COR-L47 (cell line): ENCODE measurements at places on chromosomes 1 and 21.
A peak's percentile ranks its signal among the peaks of the same experiment; 100 is the strongest.

DNA sequence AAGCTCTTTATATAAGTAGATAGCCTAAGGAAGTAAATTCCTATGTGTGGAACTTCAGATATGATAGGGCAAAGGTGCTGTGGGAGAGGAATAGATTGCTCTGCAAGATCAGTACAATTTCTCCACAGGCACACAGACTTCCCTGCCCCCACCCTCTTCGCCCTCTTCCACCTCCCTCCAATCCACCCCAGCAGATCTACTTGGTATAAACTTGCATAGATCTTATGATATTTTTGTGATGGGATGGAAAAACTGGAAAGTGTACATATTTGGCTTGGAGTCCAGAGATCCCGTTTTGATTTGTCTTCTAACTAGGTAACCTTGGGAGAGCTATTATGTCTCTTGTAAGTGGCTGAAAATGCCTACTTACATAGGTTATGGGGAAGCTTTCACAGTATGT, 586.3 kb upstream of the USP24 start:
- no peak for DNase-seq

DNA sequence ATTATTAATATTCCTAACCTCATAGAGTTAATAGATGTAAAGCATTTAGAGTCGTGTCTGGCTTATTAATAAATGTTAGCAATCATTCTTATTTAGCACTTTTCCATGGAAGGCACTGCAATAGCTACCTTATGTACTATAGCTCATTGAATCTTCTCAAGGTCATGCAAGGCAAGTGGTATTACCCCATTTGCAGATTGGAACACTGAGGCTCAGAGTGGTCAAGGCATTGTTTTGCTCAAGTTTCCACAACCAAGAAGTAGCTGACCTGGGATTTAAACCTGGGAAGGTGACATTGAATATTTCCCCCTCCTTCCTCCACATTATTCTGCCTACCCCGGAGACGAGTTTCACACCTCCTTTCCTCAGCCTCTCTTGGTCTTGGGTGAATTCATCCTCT, 37.8 kb upstream of the EYA3 start:
- no peak for DNase-seq

DNA sequence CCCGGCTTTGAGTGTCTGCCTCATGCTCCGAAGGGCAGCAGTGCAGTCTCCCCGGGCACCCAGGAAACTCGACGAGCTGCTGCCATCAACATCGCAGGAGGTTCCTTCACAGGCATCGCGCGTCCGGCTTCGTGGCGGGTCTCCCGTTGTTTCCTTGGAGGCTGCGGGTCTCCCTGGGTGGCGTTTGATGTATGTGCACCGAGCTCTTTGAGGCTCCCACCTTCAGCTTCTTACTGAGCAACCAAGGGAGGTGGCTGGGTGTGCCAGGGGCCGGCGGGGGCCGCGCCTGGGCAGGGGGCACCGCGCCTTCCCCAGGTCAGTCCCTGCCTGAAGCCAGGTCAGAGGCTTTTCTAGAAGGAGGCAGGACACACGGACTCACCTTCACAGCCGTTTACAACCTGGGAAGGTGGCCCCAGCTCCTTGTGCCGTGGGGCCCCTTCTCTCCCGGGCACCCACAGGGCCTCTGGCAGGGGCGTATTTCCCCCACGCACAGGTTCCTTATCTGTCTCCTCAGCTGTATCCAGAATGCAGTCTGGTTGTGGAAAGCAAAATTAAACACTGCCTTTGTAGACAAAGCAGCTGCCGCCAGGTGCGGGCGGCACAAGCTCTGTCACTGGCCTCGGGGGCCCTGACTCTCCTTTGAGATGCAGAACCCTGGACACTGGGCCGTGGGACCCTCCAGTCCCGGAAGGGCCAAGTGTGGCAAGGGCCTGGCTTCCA, 21.7 kb upstream of the PEX10 start:
- DNase-seq: no peak

- DNase-seq: no peak
Observed at GRCh38 chr1:156676114-156676819, 940 bp downstream of the NES start.

GRCh38 chr1:86616871-86617270, 70.0 kb downstream of the CLCA4 start:
- DNase-seq: no peak

DNA sequence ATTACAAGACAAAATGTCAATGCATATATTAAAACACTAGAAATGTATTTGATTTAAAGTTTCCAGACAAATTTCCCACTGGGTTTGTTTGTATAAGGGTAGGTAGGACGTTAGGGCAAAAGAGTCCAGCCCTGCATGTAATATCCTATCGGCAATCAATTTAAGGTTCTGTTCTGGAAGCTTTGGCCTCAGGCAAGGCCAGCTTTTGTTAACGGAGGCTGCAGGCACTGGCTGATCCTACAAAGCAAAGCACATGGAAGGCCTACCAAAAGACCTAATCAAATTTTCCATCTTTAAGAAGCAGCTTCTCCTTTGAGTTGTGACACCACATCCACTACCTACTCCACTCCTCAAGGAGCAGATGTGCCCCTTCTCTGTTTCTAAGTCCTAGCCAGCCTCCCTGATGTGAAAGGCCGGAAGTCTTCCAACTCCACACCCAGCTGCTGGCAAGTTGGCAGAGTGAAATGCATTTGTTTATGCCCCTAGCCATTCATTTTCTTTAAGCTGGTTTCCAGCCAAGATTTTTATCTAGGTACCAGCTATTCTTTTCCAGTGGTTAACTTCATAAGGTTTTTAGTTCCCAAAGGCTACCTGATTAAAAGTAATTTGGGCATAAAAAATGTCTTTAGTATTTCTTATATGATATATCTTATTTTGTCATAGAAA, 452.6 kb downstream of the PTBP2 start:
- DNase-seq: peak; percentile 80

- DNase-seq: no peak
Observed at GRCh38 chr1:193184776-193185175, 1.6 kb downstream of the B3GALT2 start.

DNA sequence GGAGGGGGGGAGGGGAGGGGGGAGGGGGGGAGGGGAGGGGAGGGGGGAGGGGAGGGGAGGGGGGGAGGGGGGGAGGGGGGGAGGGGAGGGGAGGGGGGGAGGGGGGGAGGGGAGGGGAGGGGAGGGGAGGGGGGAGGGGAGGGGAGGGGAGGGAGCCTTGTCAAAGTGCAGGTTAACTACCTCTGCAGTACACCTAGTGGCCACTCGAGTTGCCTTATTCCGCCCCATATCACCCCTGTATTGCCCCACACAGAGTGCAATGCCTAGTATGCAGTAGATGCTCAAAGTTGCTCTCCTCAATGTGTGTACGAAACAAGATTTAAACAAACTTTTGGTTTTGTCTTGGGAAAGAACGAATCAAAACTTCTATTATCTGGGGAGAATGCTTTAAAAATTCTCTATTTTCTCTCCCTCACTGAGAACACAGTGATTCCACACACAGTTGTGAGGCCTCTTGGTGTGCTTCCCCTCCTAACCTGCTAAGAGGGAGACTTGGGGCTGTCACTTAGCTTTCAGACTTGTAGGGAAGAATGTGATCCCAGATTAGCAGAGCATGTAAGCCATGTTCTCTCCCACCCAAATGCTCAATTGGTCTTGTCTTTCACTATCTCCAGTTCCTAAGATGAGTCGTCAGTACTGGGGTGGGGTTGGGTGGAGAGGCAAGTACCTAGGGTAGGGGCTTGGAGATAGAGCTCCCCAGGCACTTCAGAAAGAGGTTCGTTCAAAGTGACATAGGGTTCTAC, 79.7 kb upstream of the MAP10 start:
- no peak for DNase-seq

- no peak for DNase-seq
Observed at GRCh38 chr1:199272628-199273086, 633.8 kb downstream of the PTPRC start.

- DNase-seq: no peak
Observed at GRCh38 chr21:24870633-24871032, 736.6 kb downstream of the MRPL39 start.

- peak; percentile 35 for DNase-seq
Observed at GRCh38 chr21:30340714-30341573, 3.5 kb upstream of the KRTAP27-1 start.

DNA sequence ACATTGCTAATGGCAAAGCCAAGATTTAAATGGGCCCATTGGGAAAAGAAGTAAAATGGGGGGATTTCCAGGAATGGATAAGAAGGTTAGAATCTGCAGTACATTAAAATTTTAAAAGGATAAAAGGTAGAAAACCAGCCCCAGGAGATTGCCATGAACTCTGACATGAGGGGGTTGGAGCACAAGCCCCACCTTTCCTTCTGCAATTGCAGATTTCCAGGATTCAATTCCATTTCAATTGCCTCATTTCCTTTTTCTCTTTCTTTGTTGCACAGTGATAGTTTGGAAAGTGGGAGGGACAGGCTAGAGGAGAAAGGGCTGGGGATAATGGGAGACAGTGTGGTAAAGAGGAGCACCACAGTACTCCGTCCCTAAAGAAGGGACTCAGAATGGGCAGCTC, 238.5 kb upstream of the RAB4A start:
- no peak for DNase-seq

DNA sequence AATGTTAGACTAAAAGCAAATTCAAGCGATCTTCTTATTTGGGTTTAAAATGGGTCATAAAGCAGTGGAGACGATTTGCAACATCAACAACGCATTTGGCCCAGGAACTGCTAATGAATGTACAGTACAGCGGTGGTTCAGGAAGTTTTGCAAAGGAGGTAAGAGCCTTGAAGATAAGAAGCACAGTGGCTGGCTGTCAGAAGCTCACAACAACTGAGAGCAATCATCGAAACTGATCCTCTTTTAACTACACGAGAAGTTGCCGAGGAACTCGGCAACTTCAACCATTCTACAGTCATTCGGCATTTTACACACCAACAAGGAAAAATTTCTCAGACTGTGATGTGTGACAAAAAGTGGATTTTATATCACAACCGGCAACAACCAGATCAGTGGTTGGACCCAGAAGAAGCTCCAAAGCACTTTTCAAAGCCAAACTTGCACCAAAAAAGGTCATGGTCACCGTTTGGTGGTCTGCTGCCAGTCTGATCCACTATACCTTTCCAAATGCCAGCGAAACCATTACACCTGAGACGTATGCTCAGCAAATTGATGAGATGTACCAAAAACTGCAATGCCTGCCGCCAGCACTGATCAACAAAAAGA, 47.9 kb downstream of the ASH1L start:
- DNase-seq: no peak

DNA sequence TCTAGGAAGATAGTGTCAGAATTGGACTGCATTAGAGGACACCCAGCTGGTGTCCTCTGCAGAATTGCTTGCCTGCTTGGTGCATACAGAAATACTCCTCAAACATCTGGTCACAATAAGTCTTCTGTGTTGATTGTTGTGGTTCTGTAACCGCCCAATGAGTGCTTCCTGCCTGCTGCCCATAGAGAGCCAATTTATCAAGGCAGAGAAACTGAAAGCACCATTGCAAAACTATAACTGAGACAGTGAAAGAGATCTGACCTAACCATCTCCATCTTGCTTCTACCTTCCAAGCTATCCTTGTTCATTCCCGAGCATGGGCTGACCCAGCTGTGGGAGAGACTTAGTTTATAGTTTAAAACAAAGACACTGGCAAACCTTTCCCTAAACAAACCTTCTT, 462.4 kb upstream of the RGS18 start:
- no peak for DNase-seq

DNA sequence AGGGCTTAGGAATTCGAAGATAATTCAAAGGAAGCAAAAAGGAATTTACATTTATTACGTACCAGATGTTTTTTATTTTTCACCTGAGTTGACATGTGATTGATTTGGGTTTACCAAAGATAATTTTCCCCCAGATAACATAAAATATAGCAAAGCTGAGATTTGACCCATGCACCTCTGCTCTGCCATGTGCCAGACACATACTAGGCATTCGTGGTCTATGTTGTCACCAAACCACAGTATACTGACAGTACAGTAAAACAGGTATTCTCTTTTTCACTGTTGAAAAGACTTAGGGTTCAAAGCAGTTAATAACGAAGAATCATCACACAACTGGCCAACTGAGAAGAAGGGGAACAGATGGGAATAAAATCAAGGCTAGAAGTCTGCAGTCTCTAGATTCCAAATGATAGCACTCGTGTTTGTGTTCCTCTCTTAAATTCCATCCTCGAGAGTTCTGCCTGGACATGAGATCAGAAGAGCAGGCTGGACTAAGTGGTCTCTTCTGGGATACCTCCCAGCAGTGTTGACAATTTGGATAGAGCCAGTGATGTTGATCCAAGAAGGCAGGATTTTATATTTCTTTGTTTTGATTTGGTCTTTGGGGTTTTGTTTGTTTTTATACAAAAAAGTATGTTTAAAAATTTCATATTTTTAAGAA, 85.3 kb upstream of the RAVER2 start:
- DNase-seq: no peak

DNA sequence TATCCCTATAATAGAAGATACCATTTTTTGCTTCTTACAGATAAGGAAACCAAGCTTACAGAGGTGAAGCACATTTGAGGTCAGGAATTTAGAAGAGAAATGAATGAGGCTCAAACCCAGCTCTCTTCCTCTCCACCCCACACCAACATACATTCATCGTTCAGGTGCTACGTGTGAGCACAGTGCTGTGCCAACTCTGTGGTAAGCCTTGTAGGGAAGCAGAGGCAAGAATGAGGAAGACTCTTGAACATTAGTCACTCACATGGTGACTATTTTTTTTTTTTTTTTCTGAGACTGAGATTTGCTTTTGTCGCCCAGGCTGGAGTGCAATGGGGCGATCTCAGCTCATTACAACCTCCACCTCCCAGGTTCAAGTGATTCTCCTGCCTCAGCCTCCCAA, 314.0 kb downstream of the NTNG1 start:
- DNase-seq: no peak

GRCh38 chr1:230281556-230281955, 144.6 kb downstream of the PGBD5 start:
- no peak for DNase-seq

GRCh38 chr1:157496121-157496526, 56.2 kb downstream of the FCRL5 start:
- DNase-seq: peak; percentile 6

DNA sequence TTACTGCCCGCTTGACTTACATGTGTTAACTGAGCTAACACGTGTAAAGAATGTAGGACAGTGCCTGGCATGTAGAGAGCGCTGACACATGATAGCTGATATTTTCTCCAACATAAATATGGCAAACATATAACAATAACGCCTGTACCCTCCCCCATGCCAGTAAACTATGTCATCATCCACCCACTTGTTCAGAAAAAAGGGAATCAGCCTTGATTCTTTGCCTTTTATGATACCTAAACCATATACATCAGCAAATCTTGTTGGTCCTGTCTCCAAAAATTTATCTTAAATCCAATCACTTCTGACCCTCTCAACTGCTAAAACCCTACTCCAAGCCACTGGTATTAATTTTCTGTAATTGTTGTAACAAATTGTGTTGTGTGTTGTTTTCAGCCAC, 1.1 kb upstream of the ZNF692 start:
- DNase-seq: no peak

DNA sequence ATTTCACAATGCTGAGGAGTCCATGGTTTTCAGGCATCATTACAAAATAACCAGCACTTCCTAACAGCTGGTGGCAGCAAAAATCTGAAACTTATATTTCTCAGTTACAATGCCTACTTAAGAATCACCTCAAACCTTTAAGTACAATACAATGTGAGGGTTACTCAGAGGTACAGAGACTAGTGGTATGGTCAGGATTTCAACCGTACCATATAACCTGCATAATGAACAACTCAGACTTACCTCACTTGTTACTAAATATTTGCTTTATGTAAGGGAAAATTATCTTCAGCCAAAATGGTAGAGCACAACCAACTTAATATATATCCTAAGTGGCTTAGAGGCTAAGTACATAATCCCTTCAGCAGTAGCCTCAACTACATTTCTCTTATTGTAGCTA, 344.5 kb downstream of the SMYD3 start:
- no peak for DNase-seq
